ENCODE measurements at places on chromosomes 16 and 17.

GRCh38 chr16:49883076-49884014, 27.4 kb upstream of the ZNF423 start:
- DNase-seq = no peak

GRCh38 chr16:24540602-24541210, 1.3 kb downstream of the RBBP6 start:
- DNase-seq = no peak

GRCh38 chr16:57507136-57508034, 21.1 kb upstream of the DOK4 start:
- no peak for DNase-seq

- no peak for DNase-seq
Measured at GRCh38 chr16:13997526-13997925, 73.6 kb upstream of the MRTFB start.

DNA sequence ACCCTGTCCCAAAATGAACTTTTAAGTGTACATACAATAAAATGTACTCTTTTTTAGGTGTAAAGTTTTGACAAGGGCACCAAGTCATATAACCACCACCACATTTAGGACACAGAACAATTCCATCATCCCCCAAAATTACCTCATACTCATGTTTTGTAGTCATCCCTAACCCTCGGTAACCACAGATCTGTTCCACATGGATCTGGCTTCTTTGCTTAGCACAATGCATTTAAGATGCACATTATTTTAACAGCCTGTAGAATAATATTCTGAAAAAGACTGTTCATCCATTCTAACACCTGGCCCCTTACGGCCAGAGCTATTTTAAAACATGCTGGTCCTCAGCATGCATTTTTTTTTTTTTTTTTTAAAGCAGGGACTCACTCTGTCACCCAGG, 25.2 kb upstream of the CFAP20 start:
- no peak for DNase-seq

GRCh38 chr17:74239172-74239571, 25.8 kb downstream of the TTYH2 start:
- peak; percentile 80 for DNase-seq

GRCh38 chr16:28524681-28525171, 14.0 kb downstream of the NUPR1 start:
- DNase-seq = no peak

DNA sequence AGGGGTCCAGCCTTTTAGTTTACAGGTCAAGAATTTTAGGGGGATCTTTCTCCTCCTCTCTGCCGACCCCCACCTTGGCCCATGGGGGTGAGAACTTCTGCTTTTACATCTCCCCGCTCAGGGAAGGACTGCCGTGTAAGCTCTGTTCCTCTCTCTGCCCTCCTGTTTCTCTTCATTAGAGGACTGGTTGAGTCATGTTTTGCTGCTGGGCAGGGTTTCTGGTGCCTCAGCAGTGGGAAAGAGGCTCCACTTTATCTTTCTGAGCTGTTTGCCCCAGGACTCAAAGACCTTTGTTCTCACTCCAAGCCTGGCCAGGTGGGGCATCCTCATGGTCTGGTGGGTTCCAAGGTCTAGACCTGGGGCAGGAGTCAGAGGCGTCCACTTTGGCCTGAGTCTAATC, 93.0 kb downstream of the UTP18 start:
- no peak for DNase-seq

GRCh38 chr17:48612456-48612853, 1.6 kb upstream of the HOXB7 start:
- no peak for DNase-seq

Measured in cardiac fibroblast (primary cell).